ENCODE measurements at places on chromosomes 1 and 21.

GRCh38 chr1:106233511-106233910 lies 823.0 kb upstream of the PRMT6 start:
- no peak for DNase-seq

- DNase-seq: no peak
These were observed 27.8 kb downstream of the TMPRSS2 start for GRCh38 chr21:41480086-41480690.

- no peak for DNase-seq
These were observed 166.8 kb upstream of the IVNS1ABP start for GRCh38 chr1:185483664-185484450.

DNA sequence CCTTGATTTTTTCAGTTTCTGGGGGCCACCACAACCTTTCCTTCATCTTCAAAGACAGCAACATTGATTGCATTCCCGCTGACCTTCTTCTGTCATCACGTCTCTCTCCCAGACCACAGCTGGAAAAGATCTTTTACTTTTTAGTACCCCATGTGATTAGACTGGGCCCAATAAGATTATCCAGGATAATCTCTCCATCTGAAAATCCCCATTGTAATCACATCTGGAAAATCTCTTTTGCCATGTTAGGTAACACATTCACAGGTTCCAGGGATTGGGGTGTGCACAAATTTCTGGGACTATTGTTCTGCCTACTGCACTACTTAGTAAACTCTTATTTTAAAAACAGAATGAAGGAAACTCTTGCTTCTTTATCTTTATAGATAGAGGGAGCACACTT lies 47.1 kb upstream of the INSL5 start:
- DNase-seq: no peak

DNA sequence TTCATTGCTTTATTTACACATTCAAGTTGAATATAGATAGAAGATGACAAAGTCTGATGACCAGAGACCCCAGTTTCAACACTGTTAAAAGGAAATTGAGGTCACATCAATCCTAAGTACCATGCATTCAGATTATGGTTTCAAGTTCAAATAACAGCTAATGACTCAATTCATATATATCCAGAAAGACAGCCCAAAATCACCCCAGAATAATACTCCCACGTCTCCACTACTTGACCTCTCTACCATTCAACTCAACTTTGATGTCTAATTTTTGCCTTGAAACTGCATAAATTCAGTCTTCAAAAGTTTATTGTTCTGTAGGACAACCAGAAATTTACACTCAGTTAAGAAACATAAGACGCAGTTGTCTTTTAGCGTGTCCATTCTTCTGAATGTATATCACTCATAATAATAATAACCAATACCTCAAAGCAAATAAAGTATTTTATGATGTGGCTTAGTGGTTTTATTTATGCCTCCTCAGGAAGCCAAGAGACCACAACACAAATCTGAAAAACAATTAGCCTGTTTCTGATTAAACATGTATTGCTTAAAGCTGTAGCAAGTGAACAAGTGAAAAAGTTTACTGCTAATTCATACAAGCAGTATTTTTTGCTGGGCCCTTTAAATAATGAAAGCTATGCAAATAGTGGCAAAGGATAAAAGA lies 569.0 kb downstream of the LTN1 start:
- no peak for DNase-seq

GRCh38 chr1:4711416-4712275 lies 57.2 kb downstream of the AJAP1 start:
- no peak for DNase-seq

GRCh38 chr1:80056179-80056578 lies 1049.6 kb upstream of the ADGRL4 start:
- DNase-seq: no peak

DNA sequence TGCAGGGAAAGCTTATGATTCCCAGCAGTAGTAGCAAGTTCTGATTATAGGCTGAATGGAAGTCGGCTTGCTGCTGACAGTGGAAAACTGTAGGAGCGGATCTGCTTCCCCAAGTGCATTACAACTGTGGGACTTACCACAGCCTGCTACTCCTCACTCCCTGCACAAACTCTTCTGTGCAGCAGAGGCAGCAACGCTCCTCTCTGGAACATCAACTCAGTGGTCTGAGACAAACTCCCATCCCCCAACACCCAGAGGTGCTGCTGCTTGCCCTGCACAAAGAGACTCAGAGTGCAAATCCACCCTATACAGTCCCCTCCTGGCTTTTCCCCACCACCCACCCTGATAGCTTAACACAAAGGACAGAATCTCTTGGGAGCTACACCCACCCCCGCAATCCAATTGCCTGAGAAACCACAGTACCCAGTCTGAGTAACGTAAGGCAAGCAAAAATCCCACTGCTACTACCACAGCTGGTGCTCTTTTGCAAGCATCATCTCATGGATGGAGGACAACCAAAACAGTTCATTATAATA lies 1455.2 kb downstream of the AMY1C start:
- no peak for DNase-seq

- DNase-seq: no peak
These were observed 142.7 kb downstream of the TSEN15 start for GRCh38 chr1:184194236-184194635.

DNA sequence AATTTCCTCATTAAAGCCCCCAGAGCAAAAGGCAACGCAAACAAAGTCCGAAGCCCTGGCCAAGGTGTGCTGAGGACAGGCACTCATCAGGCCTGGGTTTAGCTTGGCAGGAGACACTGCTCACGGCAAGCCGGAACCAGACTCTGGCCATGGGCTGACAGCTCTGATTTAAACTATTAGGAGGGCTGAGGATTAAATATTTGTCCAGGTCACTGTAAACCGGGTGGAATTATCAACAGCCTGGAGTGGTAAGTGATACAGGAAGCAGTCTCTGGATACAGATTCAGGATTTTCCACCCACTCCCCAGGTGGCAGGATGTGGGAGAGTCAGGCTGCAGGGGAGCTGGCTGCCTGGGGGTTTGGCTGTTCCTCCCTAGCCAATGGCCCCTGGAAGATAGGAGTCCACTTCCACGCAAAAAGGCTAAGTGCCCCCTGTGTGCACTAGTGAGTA lies 42.4 kb downstream of the SLC66A1 start:
- DNase-seq: no peak

DNA sequence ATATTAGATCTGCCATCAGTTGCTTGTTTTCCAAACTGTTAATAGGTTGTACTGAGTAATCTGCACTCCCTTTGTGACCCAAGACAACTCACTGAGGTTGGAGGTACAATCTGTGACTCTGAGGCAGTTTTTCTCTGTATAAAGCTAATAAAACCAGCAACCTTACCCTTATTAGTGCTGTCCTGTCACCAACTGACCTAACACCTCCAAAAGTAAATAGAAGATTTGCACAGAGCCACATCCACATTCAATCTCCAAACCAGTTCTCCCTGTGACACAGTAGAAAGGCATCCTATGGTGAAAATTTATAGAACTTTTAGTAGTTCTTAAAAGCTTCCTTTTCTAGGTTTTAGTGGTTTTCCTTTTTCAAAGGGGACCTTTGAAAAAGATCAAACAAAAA lies 140.4 kb upstream of the ADGRL2 start:
- DNase-seq: no peak

GRCh38 chr1:171480035-171480434 lies 5.3 kb upstream of the PRRC2C start:
- no peak for DNase-seq

- no peak for DNase-seq
These were observed 41.0 kb upstream of the SCAF4 start for GRCh38 chr21:31772674-31773555.

DNA sequence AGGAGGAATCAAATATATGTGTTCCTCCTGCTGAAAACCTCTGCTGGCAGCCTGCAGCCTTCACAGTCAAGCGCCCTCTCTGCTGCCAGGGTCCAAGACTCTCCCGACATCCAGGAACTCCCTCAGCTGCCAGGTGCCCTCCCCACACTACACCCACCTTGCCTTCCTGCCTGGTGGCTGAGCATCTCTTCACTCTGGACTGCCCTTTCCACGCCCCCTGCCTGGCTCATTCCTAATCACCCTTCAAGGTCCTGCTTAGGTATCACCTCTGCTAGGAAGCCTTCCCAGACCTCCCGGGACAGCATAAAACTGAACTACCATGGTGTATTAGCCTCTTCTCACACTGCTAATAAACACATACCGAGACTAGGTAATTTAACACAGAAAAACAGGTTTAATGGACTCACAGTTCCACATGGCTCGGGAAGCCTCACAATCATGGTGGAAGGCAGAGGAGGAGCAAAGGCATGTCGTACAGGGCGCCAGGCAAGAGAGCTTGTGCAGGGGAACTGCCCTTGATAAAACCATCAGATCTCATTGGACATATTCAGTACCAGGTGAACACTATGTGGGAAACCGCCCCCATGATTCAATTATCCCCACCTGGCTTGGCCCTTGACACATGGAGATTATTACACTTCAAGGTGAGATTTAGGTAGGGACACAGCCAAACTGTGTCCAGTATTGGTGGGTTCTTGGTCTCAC lies 15.3 kb downstream of the LDLRAD1 start:
- no peak for DNase-seq

DNA sequence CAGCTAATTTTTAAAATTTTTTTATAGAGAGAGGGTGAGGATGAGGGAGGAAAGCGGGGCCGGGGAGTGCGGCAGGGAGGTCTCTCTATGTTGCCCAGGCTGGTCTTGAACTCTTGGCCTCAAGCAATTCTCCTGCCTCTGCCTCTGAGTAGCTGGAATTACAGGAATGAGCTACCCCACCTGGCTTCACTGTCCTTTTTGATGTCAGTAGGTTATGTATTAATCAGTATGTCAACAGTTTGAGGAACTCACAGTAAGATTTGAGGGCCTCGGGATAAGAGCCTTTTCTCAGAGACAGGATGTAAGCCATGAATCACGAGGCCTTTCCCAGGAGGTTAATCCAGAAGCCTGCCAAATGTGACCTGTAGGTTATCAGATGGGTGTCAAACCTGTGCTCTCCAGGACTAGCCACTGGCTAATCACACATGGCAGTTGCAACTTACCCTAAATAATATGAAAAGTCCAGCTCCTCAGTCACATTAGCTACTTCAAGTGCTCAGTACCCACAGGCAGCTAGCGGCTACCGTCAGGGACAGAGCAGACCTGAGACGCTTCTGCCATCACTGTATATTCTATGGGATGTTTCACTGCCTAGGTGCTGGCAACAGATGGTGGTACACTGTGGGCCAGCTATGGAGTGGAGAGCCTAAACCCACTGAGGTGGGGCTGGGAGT lies 33.1 kb downstream of the TRIM67 start:
- no peak for DNase-seq

DNA sequence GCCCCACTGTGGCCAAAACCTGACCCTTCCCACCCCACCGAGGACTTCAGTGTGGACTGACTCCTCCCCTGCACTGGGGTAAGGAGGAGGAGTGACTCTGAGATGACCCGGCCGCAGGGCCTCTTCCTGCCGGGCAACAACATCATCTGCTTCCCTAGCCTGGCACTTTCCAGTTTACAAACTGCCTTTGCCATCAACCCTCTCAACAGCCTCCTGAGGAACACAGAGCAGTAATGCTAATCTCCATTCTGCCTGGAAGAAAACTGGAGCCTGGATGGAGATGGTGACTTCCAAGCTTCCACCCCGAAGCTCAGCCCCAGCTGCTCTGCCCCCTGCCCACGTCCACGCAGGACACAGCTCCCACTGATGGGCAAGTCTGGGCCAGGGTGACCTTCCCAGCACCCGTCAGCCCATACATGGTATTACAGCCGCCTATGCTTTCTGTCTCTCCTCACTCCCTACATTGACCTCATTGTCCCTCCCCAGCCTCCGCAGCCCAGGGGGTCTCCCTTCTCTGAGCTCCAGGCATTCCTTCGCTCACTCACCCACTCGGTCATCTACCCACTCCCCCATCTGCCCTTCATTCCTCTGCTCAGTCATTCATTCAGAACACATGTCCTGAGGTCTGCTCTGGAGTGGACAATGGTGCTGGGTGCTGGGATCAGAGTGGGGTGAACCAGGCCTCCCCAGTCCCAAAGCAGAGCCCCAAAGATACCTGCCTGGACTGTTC lies 34.2 kb downstream of the RAP1GAP start:
- DNase-seq: no peak

DNA sequence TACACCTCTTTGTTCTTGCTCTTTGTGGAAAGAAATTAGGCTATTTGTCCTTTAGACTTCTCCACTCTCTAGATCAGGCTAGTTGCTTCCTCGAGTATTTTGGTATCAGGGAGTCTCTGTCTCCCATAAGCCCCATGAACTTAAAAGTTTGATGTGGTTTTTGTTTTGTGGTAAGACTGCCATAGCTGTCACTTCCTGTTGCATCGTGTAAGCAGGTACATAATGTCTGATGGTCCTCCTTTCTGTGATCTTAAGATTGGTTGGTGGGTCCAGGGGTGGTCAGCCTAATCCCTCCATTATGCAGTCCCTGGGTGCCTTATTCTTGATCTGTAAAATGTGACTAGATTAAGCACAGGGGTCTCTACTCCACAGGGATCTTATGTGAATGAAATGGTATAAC lies 23.1 kb downstream of the CD53 start:
- DNase-seq: no peak

DNA sequence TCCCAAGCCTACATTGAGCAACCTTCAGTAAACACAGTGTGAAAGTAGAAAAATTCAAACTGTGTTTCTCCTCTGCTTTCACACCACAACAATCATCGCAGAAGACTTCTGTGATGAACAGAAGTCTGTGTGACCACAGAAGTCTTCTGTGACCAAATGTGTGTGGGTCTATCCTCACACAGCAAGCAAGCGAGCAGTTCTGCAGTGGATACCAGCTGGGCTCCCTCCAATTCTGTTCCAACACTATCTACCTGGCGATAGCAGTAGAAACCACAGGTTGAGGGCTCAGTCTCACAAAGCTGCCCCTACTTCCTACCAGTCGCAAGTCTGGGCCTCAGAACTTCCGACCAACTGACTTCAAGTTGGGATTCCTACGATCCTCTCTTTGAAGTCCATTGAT lies 21.0 kb upstream of the RAP1A start:
- no peak for DNase-seq

DNA sequence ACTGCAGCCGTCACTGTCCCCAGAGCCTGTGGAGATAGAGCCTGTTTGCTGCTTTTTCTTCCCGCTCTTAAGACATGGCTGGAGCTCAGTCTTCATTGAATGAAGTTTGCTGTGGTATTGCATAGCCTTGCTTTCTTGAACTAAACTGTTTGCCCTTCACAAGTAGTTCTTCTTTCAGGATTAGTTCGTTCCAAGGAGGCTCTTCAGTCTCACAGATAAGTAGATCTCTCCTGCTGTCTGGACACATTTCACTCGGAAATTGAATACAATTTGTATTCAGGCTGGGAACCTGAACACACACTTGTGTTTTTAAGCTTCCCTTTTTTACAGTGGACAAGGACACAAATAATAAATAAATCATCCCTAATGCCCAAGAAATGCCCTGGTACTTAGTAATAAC lies 34.7 kb downstream of the IFNAR1 start:
- no peak for DNase-seq

DNA sequence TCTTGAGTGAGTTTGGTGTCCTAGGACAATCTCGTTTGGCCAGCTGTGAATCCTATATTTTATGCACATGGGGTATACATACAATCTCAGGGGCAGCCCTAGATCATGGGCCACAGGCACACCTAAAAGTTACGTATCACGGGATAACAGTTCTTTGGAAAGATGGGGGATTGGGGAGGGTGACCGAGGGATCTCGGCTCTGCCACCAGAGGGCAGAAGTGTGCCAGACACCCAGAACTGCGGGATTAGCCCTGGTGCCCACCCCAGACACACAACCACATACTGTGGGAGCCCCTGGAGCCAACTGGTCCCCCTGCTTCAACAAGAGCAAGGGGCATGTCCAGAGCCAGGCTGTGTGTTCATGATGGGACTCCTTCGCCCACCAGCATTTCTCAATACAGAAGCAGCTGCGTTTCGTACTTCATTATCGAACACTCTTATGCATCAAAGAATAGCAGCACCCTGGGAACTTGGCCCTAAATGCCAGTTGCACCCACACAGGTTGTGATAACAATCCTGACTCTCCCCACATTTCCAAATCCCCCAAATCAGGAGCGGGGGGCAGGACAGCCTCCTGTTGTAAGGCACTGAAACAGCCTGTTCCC lies 37.4 kb downstream of the TMCO4 start:
- DNase-seq: peak; percentile 46
